ENCODE measurements at places on chromosomes 6 and 20.
A peak's percentile ranks its signal among the peaks of the same experiment; 100 is the strongest.

- no peak for DNase-seq
Measured at GRCh38 chr6:10555625-10556309, 34.6 kb downstream of the GCNT2 start.

- DNase-seq, result no peak
Measured at GRCh38 chr20:20362774-20363433, 5.0 kb upstream of the INSM1 start.

GRCh38 chr6:7787137-7787608, 61.3 kb downstream of the BMP6 start:
- no peak for DNase-seq

GRCh38 chr6:18515767-18516166, 128.6 kb downstream of the RNF144B start:
- no peak for DNase-seq

DNA sequence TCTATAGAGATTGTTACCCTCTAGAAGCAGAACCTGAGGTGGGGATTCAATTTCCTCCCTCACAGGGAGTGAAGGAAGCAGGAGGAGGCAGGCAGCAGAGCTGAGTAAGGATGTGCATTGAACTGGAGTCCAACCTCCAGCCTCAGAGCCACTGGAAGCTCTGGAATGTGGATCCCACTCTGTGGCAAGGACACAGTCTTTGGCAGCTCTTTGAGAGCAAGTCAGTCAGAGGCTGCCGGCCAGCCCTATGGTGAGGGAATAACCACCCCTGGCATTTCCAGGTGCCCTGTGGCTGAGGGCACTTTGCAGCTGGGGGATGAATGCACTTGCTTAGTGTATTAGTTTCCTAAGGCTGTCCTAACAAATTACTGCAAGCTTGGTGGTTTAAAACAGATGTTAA, 37.2 kb downstream of the EBF4 start:
- no peak for DNase-seq

- DNase-seq, result no peak
Measured at GRCh38 chr6:36197739-36198221, 1.2 kb downstream of the BRPF3 start.

- no peak for DNase-seq
Measured at GRCh38 chr20:20733943-20734342, 21.5 kb upstream of the RALGAPA2 start.

- peak; percentile 79 for DNase-seq
Measured at GRCh38 chr6:12538881-12539357, 177.6 kb upstream of the PHACTR1 start.

DNA sequence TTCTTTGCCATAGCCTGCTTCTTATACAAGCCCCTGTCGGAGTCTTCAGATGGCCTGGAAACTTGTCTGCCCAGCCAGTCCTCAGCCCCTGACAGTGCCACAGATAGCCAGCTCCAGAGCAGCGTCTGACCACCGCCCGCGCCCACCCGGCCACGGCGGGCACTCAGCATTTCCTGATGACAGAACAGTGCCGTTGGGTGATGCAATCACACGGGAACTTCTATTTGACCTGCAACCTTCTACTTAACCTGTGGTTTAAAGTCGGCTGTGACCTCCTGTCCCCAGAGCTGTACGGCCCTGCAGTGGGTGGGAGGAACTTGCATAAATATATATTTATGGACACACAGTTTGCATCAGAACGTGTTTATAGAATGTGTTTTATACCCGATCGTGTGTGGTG, 29.5 kb downstream of the SLCO4A1 start:
- DNase-seq, result no peak

- no peak for DNase-seq
Measured at GRCh38 chr6:11964729-11965335, 47.3 kb upstream of the HIVEP1 start.

DNA sequence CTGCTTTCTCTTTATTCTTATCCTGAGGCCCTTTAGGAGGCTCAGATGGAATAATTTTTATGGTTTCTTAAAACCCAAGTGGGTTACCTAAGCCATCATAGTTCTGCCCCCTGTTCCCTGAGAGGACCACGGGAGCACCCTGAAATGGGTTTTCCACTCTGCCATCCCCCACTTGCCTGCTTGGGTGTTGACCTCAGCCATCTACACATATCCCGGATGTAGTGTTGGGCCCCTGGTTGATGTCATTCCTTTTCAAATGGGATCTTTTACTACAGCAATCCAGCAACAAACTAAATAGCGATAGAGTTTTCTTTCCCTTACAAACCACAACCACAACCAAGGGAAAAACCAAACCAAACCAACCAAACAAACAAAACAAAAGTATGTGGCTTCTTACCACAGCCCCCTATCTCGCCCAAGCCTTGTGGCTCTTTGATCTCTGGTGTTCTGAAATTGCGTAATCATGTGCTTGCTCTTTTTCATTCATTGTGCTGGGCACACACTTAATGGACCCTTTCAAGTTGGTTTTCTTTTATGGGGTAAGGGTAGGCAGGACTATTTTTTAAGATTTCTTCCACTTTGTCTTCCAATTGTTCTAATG, 154.9 kb downstream of the ESR1 start:
- peak; percentile 66 for DNase-seq

DNA sequence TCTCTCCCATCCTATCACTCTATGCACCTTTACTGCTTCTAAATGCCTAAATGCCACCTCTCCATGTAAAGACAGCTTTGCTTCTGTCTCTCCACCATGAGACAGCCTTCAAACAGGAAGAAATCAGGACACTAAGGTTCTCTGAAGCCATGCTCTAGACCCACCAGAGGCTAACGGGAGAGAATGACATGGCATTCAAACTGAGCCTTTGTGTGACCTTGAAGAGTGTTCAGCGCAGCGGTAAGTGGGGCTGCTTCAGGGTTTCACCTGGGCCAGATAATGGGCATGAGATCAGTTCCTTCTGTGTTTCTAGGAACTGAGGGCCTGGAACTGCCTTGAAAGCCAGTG, 20.1 kb downstream of the FAM50B start:
- no peak for DNase-seq

GRCh38 chr6:16136621-16137450, 8.0 kb downstream of the MYLIP start:
- peak; percentile 89 for DNase-seq

DNA sequence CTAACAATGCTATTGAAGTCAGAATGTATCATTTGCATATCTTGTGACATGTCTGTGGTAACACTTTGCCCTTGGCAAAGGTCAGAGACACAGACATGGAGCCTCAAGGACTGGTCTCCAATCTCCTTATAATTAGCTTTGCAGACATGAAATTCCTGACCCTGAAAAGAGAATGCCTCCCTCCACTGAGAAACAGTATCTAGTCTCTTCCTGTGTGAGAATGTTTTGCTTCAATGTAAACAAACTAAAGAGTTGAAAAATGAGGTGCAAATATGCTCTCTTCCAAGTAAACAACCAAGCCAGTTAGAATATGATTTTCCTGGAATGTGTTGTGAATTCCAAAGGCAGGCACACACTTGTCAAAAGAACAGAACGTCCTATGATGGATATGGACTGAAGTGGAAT, 407.1 kb upstream of the MARCKS start:
- no peak for DNase-seq

DNA sequence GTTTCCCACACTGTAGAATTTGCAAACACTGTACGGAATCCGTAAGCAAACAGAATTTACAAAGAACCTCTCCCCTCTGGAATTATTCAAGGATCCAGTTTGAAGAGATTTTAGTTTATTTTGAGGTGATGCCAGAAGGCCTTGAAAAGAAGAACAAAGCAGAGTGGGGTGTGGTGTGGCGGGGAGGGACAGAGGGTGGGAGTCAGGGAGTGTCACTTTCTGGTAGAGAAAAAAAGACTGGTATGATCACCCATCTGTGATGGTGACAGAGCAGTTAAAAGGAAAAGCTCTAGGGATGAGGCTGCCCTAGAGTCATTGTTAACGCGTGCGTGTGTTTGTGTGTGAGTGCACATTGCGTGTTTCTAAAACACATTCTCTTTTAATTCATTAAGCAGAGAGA, 97.0 kb upstream of the F13A1 start:
- no peak for DNase-seq

- no peak for DNase-seq
Measured at GRCh38 chr6:144488590-144488989, 203.5 kb downstream of the UTRN start.

DNA sequence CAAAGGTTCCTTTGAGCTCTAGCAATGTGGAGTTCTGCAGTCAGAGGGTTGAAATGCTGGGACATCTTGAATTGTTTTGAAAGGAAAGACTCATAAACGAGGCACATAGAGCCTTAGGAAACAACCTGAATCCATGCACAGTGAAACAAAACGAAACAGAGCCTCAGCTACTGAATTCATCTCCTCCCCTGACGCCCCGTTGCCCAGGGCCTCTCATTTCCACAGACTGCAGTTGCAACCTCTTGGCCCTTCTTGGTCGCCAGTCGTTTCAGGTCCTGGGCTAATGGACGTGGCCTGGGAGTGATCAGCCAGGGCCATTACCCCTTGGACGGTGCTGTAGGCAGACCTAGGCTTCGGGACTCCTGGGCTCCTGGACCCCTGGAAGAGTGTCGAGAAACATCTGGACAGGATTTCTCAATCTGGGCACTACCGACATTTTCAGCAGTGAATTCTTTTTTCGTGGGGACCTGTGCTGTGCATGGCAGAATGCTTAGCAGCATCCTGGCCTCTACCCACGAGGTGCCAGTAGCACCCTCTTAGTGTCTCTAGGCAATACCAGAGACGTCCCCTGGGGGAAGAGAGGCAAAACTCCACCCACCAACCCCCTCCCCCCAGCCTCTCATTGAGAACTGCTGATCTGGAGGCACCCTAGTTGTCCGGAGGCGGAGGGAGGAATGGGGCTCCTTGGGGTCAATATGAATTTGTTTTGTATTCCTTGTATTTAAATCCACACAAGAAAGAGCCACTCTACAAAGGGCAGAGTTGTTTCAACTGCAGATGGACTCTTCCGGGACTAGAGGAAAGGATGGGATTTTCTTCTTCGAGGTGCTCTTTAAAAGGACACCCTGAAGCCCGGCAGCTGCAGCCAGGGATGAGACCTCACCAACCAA, 50.2 kb downstream of the TMEM242 start:
- no peak for DNase-seq

DNA sequence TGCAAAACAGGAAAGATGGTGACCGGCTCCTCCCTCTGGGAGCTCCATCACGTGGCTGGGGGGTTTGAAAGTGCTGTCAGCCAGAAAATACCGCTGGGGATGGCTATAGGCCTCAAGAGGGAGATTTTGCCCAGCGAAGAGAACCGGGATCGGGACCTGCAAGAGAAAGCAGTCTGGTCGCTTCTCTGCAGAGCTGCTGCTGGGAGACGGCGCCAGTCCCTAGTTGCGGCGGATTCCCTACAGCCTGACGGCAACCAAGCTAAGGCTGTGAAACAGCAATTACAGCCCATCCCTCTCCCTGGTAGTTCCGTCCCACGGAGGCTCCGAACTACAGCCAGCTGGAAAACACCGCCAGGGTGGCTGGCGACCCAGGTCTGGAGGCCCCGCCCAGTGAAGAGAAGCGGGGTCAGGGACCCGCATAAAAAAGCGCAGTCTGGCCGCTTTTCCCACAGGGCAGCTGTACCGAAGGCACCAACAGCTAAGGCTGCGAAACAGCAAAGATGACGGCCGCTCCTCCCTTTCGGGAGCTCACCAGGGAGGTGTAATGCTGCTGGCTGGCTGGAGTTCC, 238.1 kb upstream of the IRAK1BP1 start:
- no peak for DNase-seq

DNA sequence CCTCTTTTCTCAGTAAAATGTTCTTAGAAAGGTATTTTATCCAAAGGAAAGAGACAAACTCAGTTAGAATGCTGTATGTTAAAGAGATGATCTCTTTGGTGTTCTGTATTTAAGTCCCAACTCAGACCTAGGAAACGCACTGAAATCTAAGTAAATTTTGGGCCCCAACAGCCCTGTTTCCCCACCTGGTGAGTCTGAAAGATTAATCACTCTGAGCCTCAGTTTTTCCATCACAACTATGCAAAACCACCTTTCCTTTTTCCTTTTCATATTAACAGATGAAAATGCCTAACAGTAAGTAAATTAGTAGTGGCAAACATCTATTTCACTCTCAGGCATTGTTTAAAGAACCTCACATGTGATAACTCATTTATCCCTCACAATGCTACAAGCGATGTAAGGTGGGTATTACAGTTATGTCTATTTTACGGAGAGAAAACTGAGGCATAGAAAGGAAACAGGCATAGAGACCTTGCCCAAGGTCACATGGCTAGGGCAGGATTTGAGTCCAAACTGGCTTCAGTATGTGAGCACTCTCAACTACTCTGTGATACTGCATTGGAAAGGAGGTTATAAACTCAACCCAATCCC, 36.0 kb upstream of the FAM83C start:
- DNase-seq, result no peak

- no peak for DNase-seq
Measured at GRCh38 chr6:32183483-32184083, 470 bp downstream of the AGER start.

DNA sequence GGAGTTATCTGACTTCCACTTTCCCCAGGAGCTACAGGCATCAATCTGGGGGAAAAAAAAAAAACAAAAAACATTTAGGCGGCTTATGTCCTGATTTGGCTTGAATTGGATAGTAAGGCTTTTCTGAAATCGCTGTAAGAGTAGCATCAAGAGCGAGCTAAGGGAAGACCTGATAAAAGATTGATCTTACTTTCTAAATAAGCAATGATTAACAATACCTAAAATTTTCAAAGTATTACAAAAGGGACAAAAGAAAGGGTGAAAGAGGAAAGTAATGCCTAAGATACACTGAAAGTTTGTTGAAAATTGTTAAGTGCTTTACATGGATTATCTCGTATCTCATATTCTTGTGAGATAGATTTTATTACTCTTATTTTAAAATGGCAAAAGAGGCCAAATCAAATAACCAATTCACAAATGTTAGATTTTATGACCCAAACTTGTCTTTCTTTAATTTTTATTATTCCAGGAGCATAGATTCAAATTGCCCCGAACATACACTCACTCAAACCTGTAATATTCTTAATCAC, 106.4 kb upstream of the PRSS16 start:
- DNase-seq, result no peak

- no peak for DNase-seq
Measured at GRCh38 chr20:36861625-36861874, 14.4 kb upstream of the TLDC2 start.

GRCh38 chr6:84739866-84740208, 24.6 kb downstream of the TBX18 start:
- DNase-seq, result no peak

- no peak for DNase-seq
Measured at GRCh38 chr6:10441655-10442009, 26.8 kb upstream of the TFAP2A start.

DNA sequence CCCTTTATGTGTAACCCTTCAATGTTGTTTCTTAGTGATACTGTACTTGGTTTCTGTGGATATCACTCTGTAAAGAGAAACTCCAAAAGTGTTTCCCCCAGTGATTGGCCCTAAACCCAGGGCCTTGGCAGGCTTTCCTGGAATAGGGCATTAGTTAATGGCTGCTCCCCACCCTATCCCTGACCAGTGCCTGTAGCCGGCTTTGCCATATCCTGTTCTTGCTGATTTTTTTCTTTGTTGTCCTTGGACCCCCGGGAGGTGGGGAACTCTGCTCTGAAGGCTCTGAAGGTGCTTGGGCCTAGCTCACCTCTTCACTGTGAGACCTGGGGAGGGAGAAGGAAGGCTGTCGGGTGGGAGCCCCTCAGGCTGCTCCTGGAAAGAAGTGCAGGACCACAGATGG, 120.1 kb downstream of the TCP11 start:
- no peak for DNase-seq

- DNase-seq, result no peak
Measured at GRCh38 chr6:1118287-1118647, 193.6 kb upstream of the FOXQ1 start.
